ENCODE measurements at places on chromosomes 7 and 10. TPM values are rescaled to one million over a fixed set of nuclear protein-coding genes. Genes with fewer than 3 reads are reported as not detected.

Gene CYP2C19
- 6.1 TPM for total RNA-seq

Gene ABCB1
- 2.9 TPM for total RNA-seq

Gene INSYN2A
- 0.25 TPM for total RNA-seq

Gene NME8
- not detected for total RNA-seq

GRCh38 chr10:116271593-116272439 lies 1.2 kb downstream of the GFRA1 start:
- no peak for DNase-seq

GRCh38 chr7:726854-727103 lies 280 bp downstream of the DNAAF5 start:
- no peak for DNase-seq

DNA sequence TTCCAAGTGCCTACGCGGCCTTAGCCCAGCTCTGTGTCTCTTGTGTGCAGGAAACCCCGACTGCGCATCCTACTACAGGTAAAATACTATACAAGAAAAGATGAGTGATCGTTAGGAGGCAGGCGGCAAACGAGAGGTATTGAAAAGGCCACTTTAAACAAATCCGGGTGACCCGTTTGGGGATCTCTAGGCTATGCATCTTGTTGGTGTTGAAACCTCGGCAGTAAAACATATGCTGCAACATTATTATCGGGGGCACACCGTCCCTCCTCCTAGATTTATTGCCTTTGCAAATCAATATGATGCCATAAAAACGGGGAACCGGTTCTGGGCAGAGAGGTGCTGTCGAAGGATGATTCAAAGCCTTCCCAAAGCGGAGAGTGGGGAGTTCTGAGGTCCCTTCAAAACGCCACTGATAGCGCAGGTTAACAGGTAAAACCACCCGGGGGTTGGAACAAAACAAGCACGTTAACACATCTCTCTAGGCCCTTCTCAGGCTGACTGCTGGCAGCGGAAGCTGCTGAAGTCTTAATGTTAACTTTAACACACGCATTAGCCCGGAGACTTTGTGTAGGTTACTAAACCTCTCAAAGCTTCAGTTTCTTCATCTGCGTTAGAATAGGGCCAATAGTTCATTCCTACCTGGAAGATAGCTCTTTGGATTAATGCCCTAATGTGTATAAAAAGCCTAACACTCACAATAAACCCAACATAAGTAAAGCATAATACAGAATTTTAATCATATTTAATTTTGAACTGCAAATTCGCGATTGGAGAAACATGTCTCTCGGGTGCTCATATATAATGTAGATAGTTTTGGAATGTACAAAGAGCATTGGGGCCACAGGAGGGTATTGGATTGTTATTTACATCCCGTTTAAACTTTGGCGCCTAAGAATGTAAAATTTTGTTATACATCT lies 2.6 kb upstream of the TBX20 start:
- no peak for DNase-seq

Data from vagina (tissue), 2 donors.